ENCODE measurements at places on chromosomes 16 and 17.

DNA sequence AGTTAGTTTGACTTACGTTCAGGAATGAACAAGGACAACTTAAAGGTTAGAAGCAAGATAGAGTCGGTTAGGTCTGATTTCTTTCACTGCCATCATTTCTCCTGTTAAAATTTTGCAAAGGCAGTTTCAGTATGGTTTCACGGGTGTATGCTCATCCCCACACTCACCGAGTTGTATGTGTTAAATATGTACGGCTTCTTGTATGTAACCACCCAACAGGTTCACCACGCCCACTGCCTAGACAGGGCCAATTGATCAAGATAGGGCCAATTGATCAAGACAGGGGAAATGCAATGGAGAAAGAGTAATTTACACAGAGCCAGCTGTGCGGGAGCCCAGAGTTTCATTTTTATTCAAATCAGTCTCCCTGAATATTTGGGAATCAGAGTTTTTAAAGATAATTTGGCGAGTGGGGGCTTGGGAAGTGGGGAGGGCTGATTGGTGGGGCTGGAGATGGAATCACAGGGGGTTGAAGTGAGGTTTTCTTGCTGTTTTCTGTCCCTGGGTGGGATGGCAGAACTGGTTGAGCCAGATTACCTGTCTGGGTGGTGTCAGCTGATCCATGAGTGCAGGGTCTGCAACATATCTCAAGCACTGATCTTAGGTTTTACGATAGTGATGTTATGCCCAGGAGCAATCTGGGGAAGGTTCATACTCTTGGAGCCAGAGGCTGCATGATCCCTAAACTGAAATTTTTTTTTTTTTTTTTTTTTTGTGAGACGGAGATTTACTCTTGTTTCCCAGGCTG is 62.4 kb upstream of the PLCG2 start:
- no peak for DNase-seq

GRCh38 chr16:88731699-88732098 is 25.4 kb downstream of the CTU2 start:
- DNase-seq: peak; percentile 71

DNA sequence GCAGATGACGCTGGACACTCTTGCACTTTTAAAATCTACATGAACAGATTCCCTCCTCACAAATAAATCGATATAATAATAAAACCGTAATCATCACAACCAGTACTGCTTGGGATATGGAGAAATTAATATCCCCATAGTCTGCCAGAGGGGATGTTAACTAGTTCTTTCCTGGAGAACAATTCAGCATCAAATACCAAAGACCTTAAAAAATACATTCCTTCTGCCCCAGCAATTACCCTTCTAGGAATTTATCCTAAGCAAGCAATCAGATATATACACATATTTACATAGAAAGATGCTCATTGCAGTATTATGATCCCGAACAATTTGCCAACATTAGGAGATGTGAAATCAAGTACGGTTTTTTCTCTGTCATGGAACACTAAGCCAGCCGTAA is 21.8 kb downstream of the SMYD4 start:
- DNase-seq: no peak

- DNase-seq: no peak
These were observed 490.5 kb upstream of the CDH5 start for GRCh38 chr16:65876056-65876408.

- no peak for DNase-seq
These were observed 14.7 kb downstream of the ALOX15B start for GRCh38 chr17:8053600-8053999.

- DNase-seq: no peak
These were observed 10.6 kb downstream of the CCDC102A start for GRCh38 chr16:57525761-57526160.

GRCh38 chr16:69741951-69742904 is 12.5 kb downstream of the NOB1 start:
- no peak for DNase-seq

Measured in GM13976 (cell line).